ENCODE measurements at places on chromosomes 2 and 18.

GRCh38 chr18:78649421-78649820, 330.2 kb upstream of the SALL3 start:
- DNase-seq = no peak

DNA sequence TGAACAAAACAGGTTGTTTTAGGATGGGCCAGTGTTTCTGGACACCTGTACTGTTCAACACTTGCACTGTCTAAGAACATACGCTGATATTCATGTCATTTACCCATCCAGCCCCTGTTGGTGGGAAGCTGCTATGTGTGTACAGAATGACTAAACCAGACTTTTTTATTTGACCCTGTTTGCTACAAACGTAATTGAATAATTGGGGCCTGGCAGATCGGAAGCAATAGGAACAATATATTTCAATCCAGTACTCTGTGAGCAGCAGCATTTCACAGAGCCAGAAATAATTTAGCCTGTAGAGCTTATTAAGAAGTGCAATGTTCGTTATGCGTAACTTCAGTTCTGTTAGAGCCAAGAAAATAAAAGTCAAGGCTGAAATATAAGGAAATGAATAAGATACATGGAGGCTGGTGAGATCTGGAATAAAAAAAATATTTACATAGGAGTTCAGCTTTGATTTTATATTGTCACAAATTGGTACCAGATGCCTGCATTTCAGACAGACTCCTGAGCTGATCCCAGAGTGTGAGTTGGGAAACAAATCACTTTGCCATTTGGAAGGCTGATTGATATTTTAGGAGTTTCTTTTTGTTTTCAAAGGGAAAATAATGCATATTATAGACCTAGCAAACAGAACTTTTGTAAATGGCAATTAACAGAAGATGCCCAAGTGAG, 19.7 kb downstream of the CABLES1 start:
- DNase-seq = no peak

- no peak for DNase-seq
These were observed 20.0 kb downstream of the LANCL1 start for GRCh38 chr2:210456571-210456970.

DNA sequence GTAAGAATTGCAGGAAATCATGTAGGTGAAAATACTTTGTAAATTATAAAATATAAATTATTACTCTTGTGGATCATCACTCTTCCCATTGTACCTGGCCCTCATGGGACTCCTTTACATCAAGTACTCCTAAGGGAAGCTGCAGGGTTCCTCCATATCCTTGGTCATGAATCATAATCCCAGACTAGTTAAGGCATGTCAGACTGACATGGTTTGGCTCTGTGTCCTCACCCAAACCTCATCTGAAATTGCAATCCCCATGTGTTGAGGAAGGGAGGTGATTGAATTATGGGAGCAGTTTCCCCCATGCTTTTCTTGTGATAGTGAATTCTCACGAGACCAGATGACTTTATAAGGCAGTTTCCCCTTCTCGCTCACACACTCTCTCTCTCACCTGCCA, 77.1 kb downstream of the CMPK2 start:
- no peak for DNase-seq

DNA sequence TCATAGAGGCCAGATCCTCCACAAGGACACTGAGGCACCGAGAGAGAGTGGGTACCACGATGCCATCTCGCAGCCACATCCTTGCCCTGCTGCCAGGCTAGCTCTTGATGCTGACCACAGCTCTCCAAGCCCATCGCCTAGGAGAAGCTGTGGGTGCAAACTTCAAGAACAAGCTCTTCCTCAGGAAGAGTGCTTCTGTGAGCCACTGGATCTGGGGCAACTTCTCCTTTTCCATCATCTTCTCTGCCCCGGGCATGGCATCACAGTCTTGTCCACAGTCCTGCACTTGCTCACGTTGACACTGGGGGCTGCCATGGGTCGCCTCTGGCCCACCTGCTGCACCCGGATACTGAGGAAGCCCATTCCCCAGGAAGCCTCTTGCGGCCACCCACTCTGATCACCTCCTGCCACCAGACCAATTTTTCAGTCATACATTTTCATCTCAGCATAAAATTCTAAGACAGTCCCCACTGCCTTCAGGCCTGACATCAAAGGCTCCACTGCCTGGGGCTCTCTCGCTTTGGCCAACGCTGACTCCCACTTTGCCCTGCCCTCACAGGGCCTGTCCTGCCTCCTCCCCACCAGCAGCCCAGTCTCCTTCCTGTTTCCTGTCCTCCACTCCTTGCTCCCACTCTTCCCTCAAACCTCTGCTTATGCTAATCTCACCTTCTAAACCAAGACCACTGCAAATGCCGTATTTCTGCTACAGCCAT, 243.9 kb downstream of the AFF3 start:
- no peak for DNase-seq
